Mesenchymal stem cell (in vitro differentiated cells and primary cell): ENCODE measurements at places on chromosomes 6 and 20.

GRCh38 chr20:52975029-52975732 is 3.0 kb downstream of the TSHZ2 start:
- DNase-seq = peak; percentile 9

- DNase-seq = no peak
Observed at GRCh38 chr20:49750611-49751396, 37.1 kb upstream of the B4GALT5 start.

DNA sequence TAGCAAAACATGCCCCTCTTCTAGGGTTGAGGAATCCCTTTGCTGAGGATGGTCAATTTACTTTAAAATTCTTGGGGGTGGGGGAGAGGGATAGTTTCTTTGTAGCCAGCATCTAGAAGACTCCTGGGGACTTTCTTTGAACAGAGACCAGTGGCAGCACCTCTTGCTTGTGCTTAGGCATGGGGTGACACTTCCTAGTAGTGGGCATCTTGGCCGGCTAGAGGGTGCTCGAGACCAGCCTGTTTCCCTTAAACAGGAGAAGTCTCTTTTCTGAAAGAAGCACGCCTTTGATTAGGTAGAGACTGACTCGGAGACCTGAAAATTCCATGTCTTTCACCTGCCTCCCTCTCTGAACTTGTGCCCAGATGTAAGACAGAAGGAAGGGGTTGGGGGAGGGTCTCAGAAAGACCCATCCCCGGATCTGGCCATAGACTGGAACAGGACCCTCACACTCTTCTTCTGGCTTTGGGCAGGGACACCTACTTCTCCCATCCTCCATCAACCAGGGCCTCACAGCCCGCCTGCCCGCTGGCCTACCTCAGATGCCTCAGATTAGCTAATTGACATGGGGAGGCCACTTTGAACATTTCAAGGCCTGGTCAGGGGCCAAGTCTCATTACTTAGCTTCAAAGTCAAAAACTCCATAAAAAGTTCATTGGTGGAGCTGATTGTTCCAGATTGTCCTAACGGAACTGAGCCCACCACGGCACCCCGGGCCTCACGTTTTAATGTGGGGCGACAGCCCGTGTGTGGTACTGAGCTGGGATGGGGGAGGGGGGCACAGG is 172.2 kb downstream of the CDC5L start:
- DNase-seq = no peak

GRCh38 chr6:131602781-131603312 is 25.2 kb downstream of the MED23 start:
- peak; percentile 84 for DNase-seq

DNA sequence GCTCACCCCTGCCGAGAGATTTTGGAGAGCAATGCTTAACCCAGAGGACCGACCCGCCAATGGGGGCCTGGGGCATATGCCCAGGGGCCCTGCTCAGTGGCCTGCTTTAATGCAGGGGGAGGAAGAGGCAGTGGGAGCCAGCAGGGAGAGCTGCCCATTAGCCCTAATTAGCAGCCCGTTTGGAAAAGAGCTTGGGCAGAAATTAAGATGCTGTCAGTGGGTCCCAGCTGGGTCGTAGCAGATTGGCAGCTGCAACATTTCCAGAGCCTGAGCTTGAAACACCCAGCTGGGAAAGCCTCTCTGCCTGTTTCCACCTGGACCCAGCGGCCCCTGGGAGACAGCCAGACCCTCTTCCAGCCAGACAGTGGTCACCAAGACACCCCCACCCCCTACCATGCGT is 39.5 kb downstream of the CD40 start:
- no peak for DNase-seq

GRCh38 chr6:75893058-75893775 is 144.2 kb downstream of the MYO6 start:
- DNase-seq = peak; percentile 75

- no peak for DNase-seq
Observed at GRCh38 chr6:68372991-68373390, 262.1 kb upstream of the ADGRB3 start.

DNA sequence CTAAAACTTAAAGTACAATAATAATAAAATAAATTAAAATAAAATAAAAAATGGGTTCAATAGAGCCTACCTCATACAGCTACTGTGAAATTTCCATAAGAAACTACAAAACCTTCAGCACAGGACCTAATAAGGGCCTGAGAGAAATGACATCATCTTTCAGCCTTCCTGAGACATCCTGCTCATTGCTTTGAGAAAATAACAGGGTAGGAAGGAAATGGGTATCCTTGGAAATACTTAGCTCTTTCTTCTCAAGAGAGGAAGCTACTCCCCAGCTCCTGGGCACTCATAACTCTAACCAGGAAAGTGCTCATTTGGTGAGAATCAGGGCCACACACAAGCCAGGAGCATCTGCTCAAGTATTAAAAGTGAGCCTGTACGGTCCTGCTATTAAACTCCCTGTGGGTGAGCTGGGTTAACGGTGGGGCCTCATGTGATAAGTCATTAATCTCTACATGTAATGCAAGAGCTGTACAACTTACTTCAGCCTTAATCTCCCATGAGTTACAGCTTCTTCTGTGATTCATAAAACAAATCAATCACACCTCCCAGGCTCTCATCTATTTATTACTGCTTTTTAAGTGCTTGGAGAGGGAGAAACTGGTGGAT is 141.4 kb downstream of the MAFB start:
- no peak for DNase-seq

DNA sequence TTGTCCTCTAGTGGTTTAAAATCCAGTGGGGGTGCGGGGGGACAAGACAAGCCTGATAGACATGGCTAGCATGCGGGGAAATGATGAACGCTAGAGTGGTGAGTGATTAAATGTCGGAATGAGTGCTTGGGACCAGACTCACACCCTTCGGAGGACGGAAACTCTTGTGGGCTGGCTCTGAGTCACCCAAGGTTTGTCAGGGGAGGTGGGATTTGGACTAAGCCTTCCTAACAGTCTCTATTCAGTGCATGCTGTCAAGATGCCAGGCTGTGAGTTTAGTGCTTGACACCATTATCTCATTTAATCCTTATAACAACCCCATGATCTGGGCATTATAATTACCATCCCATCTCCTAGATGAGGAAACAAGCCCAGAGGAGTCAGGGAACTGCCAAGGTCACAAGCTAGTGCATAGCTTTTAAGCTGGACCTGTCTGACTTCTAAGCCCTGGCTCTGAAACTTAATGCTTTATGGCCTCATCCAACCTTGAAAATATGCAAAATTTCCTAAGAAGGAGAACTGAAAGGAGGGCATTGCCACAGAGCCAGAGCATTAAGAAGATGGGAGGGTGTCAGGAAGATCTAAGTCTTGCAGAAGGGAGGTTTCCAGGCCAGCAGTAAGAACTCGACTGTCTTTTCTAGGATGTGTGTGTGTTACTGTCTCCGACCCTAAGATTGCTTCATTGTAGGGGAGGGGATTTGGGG is 168.7 kb upstream of the LRFN2 start:
- peak; percentile 72 for DNase-seq

GRCh38 chr6:40623932-40624331 is 36.8 kb upstream of the LRFN2 start:
- DNase-seq = no peak

DNA sequence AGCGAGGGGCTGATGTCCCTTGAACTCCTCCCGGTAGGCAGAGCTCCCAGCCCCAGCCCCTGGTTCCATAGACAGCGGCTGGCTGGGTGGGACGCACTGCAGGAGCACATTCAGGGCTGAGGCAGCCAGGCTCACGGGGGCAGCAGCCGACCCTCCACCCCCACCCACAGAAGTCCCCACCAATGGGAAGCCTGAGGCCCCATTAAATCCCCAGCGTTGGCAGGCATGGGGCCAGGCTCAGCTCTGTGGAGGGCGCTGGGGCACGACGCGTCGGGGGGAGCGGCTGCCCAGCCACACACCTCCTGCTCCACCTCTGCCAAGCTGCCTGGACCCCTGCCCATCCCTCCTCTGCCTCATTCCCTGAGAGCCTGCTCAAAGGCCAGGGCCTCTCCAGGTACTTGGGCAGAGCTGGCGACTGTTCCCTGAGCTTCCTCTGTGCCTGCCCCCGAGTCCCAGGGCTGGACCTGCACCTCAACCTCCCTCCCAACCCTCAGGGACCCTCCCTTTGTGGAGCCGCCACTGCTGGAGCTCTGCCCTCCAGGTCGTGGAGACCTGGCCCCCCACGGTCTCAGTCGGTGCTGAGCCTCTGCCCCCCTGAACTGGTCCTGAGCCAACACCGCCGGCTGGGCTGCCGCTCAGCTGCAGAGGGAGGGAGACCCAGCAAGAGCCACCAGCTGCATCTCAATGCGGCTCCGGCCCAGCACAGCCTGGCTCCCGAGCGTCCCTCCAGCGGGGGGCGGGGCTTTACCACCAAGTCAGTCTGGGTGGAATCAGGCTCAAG is 9.1 kb downstream of the CHRNA4 start:
- no peak for DNase-seq

GRCh38 chr20:676315-676937 is 824 bp upstream of the SCRT2 start:
- DNase-seq = no peak

DNA sequence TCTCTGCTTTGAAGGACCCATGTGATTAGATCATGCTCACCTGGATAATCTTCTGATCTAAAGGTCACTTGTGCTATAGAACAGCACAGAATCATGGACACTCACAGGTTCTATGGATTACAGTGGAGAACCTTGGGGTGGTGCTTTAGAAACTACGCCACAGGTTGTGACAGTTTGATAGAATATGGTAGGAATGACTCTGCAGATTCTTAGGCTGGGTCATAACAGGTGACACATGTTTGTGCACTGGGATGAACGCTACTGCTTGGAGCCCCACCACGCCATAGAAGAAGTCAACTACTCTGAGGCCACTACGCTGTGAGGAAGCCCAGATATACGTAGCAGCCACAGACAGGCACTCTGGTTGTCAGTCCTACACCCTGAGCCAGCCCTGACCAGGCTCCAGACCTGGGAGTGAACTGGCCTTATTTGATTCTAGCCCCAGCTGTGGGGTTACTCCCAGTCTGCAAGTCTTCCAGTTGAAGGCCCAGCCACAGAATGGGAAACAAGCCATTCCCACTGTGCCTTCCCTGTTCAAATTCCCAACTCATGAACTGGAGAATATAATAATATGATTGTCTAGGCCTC is 99.0 kb upstream of the SLC24A3 start:
- no peak for DNase-seq

- no peak for DNase-seq
Observed at GRCh38 chr6:44006872-44007303, 120.4 kb downstream of the MRPL14 start.

GRCh38 chr6:30889921-30890645 is 5.8 kb downstream of the DDR1 start:
- DNase-seq = no peak

- DNase-seq = peak; percentile 28
Observed at GRCh38 chr6:25178336-25179035, 100.7 kb upstream of the CARMIL1 start.

DNA sequence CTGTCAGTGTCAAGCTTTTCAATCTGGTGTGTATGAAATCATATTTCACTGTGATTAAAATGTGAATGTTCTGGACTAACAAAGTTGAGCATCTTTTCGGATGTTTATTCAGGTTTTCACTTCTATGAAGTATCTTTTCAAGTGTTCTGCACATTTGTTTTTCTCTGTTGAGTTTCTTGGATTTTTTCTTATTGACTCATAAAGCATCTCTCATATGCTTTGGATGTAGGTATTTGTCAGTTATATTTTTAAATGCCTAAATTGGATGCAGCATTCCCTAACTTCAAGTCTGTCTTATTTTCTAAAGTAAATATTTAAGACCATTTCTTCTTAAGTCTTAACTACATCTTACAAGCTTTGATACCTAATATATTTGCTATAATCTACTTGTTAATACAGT is 398.0 kb downstream of the PLCB1 start:
- DNase-seq = no peak

DNA sequence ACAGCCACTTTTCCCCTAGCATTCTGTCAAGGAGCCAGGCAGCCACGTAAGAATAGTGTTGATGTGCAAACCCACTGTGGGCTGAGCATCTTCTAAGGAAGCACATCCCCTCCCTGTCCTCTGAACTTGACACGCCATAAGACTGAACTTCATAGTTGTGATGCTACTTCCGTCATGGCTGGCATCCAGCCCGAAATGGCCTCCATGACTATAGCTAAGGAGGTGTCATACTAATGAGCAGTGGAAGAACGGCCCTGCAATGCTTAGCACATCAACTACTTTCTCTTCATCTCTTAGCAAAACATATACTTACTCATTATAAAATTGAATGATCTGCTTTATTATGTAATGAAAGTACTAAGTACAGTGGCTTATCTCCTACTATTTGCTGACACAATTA is 110.2 kb downstream of the GJA10 start:
- no peak for DNase-seq

DNA sequence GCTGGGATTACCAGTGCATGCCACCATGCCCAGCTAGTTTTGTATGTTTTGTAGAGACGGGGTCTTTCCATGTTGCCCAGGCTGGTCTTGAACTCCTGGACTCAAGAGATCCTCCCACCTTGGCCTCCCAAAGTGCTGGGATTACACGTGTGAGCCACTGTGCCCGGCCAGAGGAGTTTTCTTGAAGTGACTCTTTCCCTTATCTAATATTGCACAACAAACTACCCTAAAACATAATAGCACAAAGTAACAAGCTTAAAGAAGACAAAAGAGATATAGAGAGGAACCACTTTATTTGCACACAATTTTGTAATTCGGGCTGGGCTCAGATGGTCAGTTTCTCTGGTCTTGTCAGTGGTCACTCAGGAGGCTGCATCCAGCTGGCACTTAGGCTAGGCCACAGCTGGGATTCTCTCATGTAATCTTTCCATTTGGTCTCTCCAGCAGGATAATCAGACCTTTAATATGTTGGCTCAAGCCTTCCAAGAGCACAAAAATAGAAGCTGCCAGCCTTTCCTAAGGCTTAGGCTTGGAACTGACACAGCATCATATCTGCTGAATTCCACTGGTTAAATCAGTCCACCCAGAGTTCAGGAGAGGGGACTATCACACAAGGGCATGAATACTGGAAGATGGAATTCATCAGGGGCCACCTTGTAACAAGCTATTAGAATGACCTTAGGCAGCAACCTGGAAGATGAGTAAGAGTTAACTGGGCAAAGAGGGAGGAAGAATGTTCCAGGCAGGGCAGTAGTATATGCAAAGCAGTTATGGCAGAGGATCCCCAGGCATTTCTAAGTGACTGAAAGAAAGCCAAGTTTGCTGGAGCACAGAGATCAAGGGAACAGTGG is 56.7 kb upstream of the PNRC1 start:
- DNase-seq = peak; percentile 55

DNA sequence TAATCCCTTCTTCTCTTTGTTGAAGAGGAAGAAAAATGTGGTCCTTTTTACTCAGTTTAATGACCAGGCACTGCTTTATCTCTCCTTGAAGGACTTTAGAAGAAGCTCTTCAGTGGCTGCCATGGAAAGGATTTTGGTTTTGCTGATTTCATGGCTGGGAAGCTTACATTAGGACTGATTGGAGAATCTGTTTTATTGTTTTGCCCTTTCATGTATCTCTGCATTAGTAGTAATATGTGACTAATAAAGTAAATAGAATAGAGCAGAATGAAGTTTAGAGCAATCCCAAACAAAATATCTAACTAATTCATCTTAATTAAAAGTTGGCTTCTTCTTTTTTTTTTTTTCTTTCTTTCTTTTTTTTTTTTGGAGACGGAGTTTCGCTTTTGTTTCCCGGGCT is 502.9 kb downstream of the HAO1 start:
- DNase-seq = no peak
